Right cardiac atrium (tissue), 5 donors: ENCODE measurements at places on chromosomes 13 and 19.

GRCh38 chr13:113660066-113660465, 2.1 kb upstream of the ATP4B start:
- no peak for DNase-seq

- DNase-seq: no peak
Measured at GRCh38 chr19:12237143-12237839, 57.4 kb downstream of the ZNF44 start.

- no peak for DNase-seq
Measured at GRCh38 chr19:6373813-6374108, 1.2 kb downstream of the ALKBH7 start.

DNA sequence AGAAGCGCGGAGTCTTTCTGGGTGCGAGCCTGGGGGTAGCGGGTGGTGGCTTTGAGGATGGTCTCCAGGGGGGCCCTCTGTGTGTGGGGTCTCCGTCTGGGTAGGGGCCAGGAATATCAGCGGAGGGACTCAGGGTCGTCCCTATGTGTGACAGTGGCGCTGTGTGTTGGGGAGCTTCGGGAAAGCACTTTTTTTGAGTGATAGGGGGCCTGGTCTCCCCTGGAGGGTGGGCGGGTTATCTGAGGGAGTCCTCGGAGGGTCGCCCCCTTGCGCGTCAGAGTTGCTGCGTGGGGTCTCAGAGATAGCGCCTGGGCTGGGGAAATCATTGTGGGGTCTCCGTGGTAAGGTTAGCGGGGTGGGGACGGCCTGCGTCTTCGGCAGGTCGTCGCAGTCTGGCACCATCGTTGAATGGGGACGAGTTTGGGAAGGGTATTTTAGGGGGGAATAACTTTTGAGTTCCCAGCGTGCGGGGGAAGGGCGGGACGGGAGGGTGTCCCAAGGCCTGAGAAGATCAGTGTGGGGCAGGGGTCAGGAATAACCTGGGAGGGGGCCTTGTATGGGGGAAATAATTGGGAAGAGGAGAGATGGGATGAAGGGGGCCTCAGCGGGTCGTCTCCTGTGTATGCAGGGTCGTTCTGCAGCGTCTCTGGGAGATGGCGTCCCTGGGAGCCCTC, 857 bp downstream of the IER2 start:
- peak; percentile 41 for DNase-seq

DNA sequence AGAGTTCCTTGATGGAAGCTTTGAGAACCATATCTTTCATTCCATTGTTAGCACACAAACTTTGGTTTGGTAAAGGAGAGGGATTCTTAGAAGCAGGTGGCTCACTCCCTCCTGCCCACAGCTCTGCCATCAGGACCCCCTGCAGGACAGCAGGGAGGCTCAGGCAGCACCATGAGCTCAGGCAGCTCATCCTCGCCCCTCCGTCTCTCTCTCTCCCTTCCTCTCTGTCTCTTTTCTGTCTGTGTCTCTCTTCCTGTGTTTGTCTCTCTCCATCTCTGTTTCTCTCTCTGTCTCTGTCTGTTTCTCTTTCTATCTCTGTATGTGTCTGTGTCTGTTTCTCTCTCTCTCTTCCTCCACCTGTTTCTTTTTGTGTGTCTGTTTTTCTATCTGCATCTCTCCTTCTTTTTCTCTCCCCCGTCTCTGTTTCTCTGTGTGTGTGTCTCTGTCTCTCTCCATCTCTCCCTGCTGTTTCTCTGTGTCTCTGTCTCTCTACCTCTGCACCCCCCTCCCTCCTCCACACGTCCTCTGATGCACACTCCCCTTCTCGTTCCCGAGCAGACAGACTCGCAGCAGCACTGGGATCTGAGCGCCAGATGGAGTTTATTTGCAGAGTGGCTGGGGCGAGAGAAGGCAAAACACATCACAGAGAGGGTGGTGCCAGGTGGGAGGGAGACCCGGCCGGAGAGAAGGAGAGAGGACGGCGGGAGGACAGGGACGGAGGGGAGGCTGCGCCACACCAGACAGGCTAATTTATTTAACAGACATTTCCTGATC, 8.7 kb downstream of the SBK2 start:
- peak; percentile 44 for DNase-seq

- DNase-seq: no peak
Measured at GRCh38 chr19:35478794-35479677, 11.2 kb downstream of the KRTDAP start.

GRCh38 chr13:45943965-45944364, 92.4 kb upstream of the SIAH3 start:
- no peak for DNase-seq

DNA sequence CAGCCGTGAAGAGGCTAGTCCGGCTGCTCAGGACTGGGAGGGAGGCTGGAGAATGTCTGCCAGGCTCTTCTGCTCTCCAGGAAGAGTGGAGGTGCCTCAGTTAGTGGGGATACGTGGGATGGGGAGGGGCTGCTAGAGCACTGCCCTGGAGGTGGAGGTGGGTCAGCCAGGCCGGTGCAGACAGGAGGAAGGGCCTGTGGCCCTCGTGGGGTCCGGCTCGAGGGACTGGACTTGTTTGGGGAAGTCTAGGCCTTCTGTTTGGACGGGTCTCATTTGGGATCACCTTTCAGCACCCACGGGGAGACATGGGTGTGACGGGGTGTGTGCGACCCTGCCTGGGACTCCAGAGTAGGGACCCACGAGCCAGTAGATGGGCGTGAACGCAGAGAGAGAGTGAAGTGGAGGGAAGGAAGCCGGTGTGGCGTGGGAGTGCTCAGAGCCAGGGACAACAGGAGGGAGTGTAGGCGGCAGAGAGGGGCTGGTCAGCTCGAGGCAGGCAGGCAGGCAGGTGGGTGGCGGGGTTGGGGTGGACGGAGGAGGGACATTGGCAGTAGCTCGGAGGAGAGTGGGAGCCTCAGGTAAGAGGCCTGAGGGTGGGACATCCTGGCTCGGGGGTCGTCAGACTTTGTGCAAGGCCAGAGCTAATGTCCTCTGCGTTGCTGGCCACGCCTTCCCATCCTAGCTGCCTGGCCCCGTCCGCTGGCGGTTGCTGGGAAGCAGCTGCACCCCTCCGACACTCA, 11.5 kb downstream of the EPN1 start:
- peak; percentile 49 for DNase-seq

- no peak for DNase-seq
Measured at GRCh38 chr19:10839114-10840050, 3.4 kb upstream of the TMED1 start.

DNA sequence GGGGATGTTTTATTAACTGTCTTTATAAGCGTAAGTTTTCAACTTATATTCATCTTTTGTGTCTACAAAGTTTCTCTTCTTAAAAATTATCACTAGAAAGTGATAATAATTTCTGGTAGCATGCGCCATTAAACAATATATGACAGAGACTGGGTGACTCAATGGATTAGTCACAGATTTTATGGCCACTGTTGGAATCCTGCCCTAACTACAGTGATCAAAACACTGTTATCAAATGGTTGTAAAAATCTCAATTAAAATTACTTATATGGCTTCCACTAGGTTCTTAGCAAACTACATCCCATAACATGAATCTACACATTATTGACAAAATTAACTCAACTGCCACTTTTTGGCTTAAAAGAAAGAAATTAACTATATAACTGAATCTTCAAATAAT, 350.0 kb downstream of the DACH1 start:
- no peak for DNase-seq

DNA sequence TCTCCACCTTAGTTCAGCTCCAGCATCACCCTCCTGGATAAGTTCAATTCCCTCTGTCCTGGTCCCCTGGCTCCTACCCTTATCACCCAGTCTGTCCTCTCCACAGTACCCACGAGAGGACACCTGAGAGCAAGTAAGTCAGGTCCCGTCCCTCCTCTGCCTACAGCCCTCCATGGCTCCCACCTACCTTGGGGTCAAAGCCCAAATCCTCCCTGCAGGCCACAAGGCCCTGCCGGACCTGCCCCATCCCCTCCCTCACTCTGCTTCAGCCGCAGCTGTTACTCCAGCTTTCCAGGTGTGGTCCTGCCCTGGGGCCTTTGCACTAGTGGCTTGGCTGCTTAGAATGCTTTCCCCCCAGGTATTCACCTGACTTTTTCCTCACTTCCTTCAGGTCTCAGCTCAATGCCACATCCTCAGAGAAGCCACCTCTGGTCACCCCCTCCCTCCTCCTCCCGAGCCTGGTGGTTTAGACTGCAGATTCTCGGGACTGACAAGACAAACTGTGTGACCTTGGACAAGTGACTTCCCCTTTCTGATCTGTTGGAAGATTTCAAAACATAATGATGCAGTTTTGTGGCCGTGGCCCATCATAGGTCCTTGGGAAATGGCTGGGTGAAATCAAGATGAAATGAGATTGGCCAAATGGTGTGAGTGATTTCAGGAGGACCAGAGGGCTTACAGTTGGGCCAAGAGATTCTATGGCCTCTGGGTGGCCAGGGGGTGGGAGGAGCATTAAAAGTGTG, 3.6 kb downstream of the TUBB4A start:
- no peak for DNase-seq

- DNase-seq: no peak
Measured at GRCh38 chr19:30310602-30311263, 61.5 kb upstream of the ZNF536 start.

- no peak for DNase-seq
Measured at GRCh38 chr13:31213651-31214289, 14.0 kb downstream of the B3GLCT start.

DNA sequence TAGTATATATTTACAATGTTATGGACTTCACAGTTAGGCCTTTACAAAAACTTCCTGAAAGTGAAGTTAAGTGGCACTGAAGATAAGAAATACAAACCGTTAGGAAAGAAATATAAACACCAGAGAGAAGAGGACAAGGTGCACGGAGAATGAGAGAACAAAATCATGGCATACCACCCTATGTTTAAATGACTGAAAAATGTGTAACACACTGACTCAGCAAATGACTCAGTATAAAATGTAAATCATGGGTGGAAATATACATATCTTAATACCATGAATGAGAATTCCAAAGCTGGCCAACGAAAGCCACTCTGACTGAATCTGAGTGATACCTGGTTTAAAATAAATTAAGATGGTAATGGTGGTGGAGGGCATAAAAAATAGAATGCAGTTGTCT, 260.8 kb downstream of the DNAJC15 start:
- DNase-seq: no peak

GRCh38 chr19:40266912-40267600, 18.1 kb downstream of the AKT2 start:
- peak; percentile 35 for DNase-seq

DNA sequence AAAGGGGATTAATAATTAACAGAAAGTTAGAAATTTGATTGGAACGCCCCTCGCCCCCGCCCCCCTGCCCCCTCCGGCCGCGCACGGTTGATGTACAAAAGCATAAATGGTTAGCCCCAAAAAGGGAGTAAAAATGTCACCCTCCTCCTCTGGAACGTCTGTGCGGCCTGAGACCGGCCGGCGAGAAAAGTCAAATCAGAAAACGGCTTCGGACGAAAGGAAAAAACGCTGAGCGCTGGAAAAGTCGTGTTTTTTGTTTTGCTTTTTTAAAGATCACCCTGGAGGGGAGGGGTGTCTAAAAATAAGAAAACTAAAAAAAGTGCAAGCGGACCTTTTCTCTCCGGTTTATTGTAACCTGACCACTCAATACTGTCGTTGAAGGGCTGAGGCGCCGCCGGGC, 13.2 kb downstream of the MEX3D start:
- DNase-seq: no peak

- no peak for DNase-seq
Measured at GRCh38 chr13:110580800-110581199, 19.3 kb upstream of the RAB20 start.

- no peak for DNase-seq
Measured at GRCh38 chr19:41193430-41194156, 574 bp downstream of the CYP2S1 start.

GRCh38 chr13:75400775-75401174, 81.2 kb downstream of the TBC1D4 start:
- no peak for DNase-seq

GRCh38 chr13:74132776-74133656, 1.2 kb downstream of the KLF12 start:
- DNase-seq: peak; percentile 71

DNA sequence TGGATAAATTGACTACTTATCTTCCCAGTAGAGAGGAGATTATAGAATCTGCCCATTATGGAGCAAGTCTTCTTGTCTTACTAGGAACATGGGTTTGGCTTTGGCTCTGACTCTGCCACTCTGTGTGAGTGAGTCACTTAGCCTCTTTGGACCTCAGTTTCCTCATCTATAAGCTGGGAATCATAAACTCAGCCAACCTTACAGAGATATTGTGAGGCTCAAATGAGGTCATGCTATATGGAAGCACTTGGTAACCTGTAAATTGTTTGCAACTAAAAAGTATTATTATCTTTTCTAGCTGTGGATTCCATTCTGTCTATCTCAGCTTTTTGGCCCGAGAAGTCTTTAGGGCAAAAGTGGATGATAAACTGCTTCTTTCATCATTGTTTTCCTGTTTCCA, 186.8 kb upstream of the TSC22D1 start:
- no peak for DNase-seq

DNA sequence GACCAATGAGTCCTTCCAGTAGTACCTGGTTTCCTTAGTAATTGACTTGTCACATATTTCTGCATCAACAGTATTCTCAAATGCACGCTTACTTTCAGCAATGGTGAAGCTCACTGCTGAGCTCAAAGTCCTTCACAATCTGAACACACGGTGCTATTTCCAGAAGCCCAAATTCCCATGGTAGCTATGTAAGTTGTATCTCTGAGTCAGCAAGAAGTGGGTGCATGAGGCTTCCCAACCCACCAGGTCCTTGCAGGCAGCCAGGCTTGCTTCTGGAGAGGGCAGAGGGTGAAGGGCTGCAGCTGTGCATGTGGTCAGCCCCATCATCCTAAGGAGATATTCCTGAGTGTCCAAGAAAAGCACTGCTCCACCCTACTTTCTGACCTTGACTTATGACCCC, 25.7 kb downstream of the COL4A2 start:
- DNase-seq: no peak

- no peak for DNase-seq
Measured at GRCh38 chr19:33701565-33701964, 79.8 kb downstream of the CHST8 start.

GRCh38 chr13:94311893-94312292, 167.6 kb downstream of the DCT start:
- no peak for DNase-seq

DNA sequence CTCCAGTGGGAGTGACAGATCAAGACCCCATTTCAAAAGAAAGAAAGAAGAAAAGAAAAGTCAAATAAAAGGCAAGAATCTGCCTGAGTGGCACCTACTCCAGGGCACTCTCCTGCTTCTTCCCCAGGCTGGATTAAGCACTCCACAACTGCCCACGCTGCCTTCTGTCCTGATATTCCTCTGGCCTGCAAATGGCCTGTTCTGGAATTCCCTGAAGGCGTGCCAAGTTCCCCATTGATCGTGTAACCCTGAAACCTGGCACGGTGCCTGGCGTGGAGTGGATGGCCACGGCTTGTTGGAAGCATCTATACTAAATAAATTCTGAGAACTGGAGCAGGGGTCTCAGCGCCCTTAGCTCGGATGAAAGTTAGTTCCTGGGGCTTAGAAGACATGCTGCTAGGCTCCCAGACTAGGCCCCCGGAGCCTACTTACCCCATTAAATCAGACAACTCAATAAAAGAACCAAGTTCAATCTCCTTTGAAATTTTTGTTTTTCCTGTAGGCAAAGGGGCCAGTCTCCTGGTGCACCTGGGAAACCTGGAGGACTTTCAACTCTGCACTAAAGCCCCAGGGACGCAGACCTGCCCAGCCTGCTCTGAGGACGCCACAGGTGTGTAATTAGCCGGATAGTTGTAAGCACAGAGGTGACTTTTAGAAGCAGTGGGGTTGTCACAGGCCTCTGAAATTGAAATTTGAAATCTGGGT, 21.9 kb downstream of the ANKRD27 start:
- DNase-seq: peak; percentile 92

GRCh38 chr13:66693656-66694055, 536.5 kb downstream of the PCDH9 start:
- DNase-seq: no peak
